ENCODE measurements at places on chromosomes 7 and 10. TPM values are rescaled to one million over a fixed set of nuclear protein-coding genes. Genes with fewer than 3 reads are reported as not detected.

POM121L12 gene
- not detected for total RNA-seq

RBP4 gene
- total RNA-seq, result 4.0 TPM

GOLGA7B gene
- 0.35 TPM for total RNA-seq

VWDE gene
- total RNA-seq, result 3.1 TPM

SPDYE2 gene
- not detected for total RNA-seq

NPFFR1 gene
- 0.06 TPM for total RNA-seq

STAG3 gene
- total RNA-seq, result 1.3 TPM

LEP gene
- 0.70 TPM for total RNA-seq

HEPACAM2 gene
- total RNA-seq, result 2.7 TPM

GALNT17 gene
- 10.8 TPM for total RNA-seq

CARD11 gene
- total RNA-seq, result 1.8 TPM

CYCS gene
- total RNA-seq, result 46.9 TPM

RAB19 gene
- 4.7 TPM for total RNA-seq

PALD1 gene
- total RNA-seq, result 18.1 TPM

CCDC136 gene
- total RNA-seq, result 13.8 TPM

CPXM2 gene
- total RNA-seq, result 9.5 TPM

TMEM248 gene
- total RNA-seq, result 70.2 TPM

PNLIPRP3 gene
- total RNA-seq, result not detected

WIPF3 gene
- total RNA-seq, result 1.5 TPM

PRPS1L1 gene
- not detected for total RNA-seq

OR2A7 gene
- 17.2 TPM for total RNA-seq

GPR15LG gene
- total RNA-seq, result 0.64 TPM

LRRC17 gene
- 41.7 TPM for total RNA-seq

MAGI2 gene
- 56.2 TPM for total RNA-seq

SP8 gene
- total RNA-seq, result not detected

H2BK1 gene
- not detected for total RNA-seq

FAM3C gene
- total RNA-seq, result 77.5 TPM

TFR2 gene
- total RNA-seq, result 5.3 TPM

ATOH7 gene
- 1.5 TPM for total RNA-seq

TSPAN12 gene
- total RNA-seq, result 146 TPM

CTNNA3 gene
- total RNA-seq, result 21.2 TPM

HOXA10 gene
- total RNA-seq, result 98.8 TPM

CPN1 gene
- total RNA-seq, result 2.2 TPM

TLX1 gene
- total RNA-seq, result not detected

CUZD1 gene
- total RNA-seq, result 0.29 TPM

RSU1 gene
- 46.2 TPM for total RNA-seq

WNT2 gene
- 0.47 TPM for total RNA-seq

PRSS1 gene
- total RNA-seq, result 0.41 TPM

C10orf67 gene
- 1.8 TPM for total RNA-seq

All from metanephros (tissue), 2 donors.